ENCODE measurements at places on chromosomes 5 and 9.

- DNase-seq, result peak; percentile 79
Measured at GRCh38 chr5:120767178-120767820, 303.2 kb downstream of the PRR16 start.

- DNase-seq, result no peak
Measured at GRCh38 chr5:77645158-77645994, 6.9 kb upstream of the OTP start.

- no peak for DNase-seq
Measured at GRCh38 chr9:132324425-132324824, 30.4 kb downstream of the SETX start.

- DNase-seq, result peak; percentile 87
Measured at GRCh38 chr5:172953776-172954675, 5.2 kb upstream of the RPL26L1 start.

- no peak for DNase-seq
Measured at GRCh38 chr5:180156141-180156540, 52.9 kb downstream of the RASGEF1C start.

GRCh38 chr5:31161781-31162181 lies 31.7 kb upstream of the CDH6 start:
- DNase-seq, result peak; percentile 21

- DNase-seq, result no peak
Measured at GRCh38 chr5:77852068-77852513, 76.0 kb upstream of the TBCA start.

GRCh38 chr5:31731710-31732301 lies 92.9 kb downstream of the PDZD2 start:
- no peak for DNase-seq

DNA sequence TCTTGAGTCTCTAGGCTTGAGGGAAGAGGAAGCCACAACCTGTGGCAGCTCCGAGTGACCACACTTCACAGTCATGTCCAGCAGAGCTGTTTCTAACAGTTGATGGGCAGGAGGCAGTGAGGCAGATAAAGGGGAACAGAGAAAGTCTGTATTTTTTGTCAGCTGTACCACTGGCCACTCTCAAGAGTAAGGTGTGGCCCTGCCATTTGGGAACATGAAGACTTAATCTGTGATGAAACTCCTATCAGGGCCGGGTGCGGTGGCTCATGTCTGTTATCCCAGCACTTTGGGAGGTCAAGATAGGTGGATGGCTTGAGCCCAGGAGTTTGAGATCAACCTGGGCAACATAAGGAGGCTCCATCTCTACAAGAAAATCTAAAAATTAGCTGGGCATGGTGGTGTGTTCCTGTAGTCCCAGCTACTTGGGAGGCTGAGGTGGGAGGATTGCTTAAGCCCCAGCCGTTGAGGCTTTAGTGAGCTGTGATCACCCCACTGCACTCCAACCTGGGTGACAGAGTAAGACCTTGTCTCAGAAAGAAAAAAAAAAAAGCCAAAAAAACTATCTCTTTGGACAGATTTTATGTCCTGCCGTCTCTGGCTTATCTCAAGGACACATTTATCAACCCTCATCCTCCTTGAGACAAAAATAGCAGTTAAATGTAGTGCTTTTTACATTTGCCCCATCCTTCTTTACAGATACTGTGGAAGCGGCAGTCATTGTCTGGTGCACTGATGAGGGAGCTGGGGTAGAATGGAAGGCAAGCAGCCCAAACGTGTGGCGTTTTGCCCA lies 11.9 kb upstream of the COL15A1 start:
- DNase-seq, result no peak

DNA sequence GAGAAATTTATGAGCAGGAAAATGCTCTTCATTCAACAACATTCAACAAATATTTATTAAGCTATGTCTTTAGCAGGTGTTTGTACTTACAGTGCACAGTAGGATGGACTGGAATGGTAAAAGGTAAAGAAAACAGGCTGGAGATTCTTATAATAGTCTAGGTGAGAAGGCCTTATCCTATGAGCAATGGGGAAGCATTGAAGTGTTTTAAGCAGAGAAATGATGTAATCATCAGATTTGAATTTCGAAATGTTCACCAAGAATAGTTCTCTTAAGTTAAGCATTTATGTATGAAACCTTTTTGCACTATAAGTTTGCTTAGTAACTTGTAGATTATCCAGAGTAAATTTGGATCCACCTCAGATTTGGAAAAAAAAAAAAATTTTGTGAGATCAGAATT lies 209.3 kb downstream of the NR3C1 start:
- peak; percentile 59 for DNase-seq

DNA sequence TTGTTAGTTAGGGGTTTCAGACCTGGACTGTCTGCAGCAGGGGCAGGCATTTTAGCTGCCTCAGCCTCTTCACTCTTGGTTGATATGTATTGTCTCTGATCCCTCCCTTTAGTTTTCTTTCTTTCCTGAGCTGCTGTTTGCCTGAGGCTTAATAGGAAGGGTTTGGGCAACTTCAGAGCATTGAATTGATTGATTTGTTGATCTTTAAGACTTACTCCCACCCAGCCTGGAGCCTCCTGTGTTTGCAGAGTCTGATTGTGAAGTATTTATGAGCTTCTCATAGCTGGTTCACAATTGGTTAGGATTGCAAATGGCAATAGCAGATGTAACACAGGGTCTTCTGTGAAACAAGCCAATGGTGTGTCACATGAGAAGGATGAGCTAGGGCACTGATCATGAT lies 671.8 kb upstream of the SEMA6A start:
- DNase-seq, result no peak

- DNase-seq, result no peak
Measured at GRCh38 chr5:135826221-135826525, 8.3 kb upstream of the SLC25A48 start.

Data from iris pigment epithelial cell (primary cell).